HL-60 (cell line): ENCODE measurements at places on chromosomes 7 and 10.
A peak's percentile ranks its signal among the peaks of the same experiment; 100 is the strongest.

DNA sequence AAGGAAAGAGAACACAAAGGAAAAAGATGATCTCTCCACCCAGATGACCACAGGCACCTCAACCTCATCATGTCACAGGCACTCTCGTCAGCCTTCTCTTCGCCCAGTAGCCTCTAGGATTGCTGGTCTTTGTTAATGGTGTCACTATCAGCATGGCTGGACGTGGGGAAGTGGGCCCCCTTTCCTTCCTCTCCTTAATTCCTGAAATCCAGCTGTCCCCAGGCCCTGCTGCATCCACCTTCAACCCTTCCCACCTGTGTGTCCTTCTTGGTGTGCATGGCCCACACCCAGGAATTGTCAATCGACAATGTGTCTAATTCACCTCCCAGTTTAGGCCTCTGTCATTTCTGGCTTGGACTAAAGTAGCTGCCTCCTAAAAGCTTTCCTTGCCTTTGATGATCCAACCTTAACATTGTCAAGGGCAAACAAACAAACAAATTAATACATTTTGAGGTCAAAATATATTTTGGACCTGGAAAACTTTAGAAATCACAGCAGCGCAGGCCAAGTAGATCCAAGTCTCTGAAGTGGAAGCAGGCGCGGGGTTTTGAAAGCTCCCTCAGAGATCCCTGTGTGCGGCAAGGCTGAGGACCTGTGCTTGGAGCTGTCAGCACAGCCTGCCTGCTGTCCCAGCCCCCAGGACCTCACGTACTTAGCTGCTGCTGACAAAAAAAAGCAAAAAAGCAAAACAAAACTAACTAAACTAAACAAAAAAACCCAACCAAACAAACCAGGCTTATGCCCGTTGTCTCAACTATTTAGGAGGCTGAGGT is 193.3 kb upstream of the LYZL2 start:
- no peak for DNase-seq

- no peak for DNase-seq
Measured at GRCh38 chr7:43650457-43651052, 67.6 kb downstream of the STK17A start.

- no peak for DNase-seq
Measured at GRCh38 chr7:90081621-90082020, 72.6 kb upstream of the STEAP1 start.

GRCh38 chr10:94997741-94998174 is 59.3 kb downstream of the CYP2C9 start:
- DNase-seq, result no peak

DNA sequence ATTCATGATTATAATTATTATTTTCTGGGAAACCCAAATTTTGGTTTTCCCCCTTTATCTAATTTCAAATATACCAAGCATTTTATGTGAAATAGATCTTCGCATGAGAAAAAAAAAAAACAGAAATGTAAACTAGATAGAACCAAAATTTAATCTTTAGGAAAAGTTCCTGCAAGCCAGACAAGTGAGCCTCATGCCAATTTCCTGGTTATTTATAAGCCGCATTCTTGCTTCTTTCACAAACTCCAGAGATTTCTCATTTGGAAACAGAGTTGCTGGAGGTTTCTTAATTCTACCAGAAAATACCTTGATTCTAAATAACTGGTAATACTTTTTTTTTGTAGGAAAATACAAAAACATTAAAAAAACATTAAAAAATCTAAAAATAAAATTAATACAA is 690.4 kb upstream of the IGFBP3 start:
- DNase-seq, result no peak

- DNase-seq, result peak; percentile 34
Measured at GRCh38 chr7:157010588-157011332, at the start of gene MNX1. Gene MNX1, minus strand, starts transcription at chr7:157010663. Its CDS starts 313 bp downstream, at chr7:157010350.

DNA sequence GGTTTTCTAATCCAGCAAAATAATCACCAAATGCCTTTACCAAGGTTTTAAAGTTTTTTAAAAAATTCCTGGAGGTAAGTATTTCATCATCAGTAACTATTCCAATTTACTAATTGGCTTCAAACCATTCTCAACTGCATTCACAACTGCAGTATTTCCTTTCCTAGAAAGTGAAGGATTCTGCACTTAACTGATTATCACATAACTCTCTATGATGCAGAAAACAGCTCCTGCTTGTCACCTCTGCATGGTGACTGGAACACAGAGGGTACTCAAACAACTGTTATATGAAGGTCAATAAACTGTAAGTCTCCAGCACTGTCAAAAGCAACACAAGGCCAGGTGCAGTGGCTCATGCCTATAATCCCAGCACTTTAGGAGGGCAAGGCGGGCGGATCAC is 42.6 kb downstream of the SRPK2 start:
- DNase-seq, result no peak

DNA sequence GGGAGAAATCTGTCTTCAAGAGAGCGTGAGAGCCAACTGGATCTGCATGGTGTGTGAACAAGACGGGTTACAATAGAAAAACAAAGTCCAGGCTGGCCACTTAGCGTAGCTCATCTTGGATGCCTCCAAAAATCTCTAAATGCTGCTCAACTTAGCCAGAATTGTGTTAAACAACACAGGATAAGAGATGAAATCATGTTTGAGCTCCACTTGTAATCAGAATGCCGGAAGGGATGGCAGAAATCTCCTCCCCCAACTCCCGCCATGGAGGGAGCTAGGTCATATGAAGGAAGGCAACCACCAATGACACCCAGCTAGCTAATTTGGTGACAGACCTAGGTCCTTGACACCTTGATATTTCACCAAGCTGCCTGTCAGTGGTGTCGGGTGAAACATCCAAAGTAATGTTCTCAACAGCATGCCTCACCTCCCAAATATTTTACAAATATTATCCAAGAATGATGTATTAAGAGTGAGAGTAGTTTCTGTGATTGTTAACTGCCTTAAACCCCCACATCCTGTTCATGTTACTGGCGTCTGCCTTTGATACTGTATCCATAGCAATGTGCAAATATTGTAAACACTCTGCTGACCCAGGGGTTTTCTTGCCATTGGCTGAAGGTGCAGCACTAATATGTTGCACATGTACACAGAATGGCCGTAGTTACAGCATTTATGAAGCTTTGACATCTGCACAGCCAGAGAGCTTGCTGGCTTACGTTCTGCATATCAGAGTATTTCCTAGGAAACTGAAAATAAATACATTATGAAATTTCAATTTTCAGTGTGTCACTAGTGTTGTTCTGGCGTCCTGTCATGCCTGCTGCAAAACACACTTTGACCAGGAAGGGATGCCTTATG is 25.8 kb downstream of the TMEM254 start:
- DNase-seq, result no peak

- DNase-seq, result no peak
Measured at GRCh38 chr10:81873231-81873931, 1.6 kb upstream of the NRG3 start.

GRCh38 chr10:127690176-127690835 is 46.7 kb upstream of the FOXI2 start:
- no peak for DNase-seq
